ENCODE measurements at places on chromosomes 2 and 18. TPM values are rescaled to one million over a fixed set of nuclear protein-coding genes. Genes with fewer than 3 reads are reported as not detected.

Gene KATNAL2
- total RNA-seq = 0.76 TPM

Gene POLR1B
- 34.3 TPM for total RNA-seq

Gene SLC14A1
- 3.8 TPM for total RNA-seq

DNA sequence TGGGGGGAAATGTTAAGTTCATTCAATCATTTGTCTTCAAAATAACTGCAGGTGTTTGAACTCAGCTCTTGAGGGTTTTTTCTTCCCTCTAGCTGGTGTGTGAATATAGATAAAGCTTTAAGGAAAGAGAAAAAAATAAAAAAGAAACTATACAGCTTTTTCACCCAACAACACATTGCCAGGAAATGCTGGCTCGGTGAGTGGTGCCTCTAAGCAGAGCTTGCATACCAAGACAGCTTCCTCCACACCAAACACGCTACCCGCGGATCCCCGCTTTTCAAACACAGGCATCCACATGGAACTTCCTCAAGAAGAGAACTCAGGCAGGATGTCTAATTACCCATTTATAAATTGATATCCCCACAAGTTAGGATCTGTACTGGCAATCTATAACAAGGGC lies 69.8 kb upstream of the TANK start:
- peak; percentile 73 for DNase-seq

DNA sequence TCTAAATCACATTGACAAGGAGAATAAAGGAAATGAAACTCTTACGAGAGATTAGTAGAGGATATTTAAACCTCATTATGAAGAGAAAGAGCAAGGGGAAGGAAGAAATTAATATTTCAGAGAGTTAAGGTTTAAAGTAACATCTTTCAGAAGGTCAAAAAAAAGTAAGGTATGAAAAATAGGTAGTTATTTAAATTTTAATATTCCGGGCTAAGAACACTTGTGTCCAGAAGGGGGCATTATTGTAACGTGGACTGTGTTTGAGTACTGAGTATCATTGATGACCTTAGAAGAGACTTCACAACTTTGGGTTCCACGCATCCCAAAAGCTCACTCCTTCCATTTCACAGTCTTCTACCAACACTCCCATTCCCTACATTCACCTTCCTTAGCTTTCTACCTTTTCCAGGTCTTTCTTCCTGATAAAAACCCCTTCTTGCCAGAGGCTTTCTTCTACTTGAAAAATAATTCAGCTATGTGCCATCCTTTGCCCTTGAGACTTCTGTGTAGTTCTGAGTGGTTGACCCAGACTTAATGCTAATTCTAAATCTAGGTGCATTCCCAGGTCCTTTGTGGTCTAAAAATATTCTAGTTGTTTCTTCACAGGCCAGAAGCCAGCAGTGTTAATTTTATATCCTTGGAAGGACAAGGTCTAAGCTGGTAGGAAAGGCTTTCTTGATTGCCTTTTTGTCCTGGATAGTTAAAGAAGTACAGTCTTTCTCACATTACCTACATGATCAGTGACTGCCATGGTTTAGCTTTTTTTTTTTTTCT lies 16.5 kb downstream of the DYNC1I2 start:
- peak; percentile 27 for DNase-seq
